ENCODE measurements at places on chromosomes 13 and 19.

GRCh38 chr13:49417161-49417560 lies 26.7 kb downstream of the CAB39L start:
- no peak for DNase-seq

- no peak for DNase-seq
Observed at GRCh38 chr13:24128112-24128511, 32.4 kb upstream of the SPATA13 start.

DNA sequence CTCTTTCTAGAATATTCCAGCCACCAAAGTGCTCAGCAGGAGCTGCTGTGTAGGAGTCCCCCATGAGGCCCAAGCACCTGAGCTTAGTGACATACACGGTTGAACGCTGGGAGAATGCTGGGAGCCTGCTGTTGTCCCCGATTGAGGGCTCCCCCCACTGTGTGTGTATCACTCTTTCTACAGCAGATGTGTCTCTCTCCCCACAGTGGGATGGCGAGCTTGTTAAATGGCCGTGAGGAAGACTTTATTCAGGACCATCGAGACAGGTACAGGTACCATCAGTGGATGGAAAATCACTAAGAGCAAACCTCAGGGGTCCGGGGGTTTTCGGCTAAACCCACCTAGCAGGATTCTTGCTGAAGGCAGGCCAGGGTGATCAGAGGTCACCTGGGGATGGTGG lies 22.7 kb downstream of the EPN1 start:
- no peak for DNase-seq

DNA sequence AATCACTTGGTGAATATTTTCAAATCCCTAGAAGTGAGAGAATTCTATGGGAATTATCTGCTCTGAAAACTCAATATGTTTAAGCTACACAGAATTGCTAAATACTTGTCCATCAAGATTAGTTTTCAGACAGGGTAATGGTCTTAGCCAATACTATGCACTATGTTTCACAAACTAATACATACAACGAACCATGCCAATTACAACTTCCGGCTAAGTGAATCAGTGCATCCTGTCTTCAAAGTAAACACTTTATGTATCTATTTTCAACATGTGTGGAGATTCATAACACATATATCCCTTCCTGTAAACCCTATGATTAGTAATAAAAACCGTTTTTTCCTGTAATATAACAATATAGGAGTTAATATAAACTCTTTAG lies 181.5 kb downstream of the POSTN start:
- no peak for DNase-seq

DNA sequence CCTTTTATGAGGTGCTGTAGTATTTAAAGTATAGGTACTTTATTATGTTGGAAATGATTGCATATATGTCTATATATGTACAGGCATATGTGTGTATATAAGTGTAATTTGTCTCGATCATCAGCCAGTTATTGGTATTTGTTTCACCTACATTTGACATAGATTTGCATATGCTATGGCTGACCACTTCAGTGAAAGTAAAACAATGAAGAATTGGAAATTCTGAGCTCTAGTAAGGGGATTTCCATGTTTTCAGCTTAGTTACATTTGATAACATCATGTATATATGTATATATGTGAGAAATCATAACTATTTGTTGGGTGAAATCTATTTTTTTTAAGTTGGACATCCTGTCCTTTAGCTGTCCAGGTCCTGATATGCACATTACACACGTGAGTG lies 1303.9 kb downstream of the EFNB2 start:
- DNase-seq: no peak

DNA sequence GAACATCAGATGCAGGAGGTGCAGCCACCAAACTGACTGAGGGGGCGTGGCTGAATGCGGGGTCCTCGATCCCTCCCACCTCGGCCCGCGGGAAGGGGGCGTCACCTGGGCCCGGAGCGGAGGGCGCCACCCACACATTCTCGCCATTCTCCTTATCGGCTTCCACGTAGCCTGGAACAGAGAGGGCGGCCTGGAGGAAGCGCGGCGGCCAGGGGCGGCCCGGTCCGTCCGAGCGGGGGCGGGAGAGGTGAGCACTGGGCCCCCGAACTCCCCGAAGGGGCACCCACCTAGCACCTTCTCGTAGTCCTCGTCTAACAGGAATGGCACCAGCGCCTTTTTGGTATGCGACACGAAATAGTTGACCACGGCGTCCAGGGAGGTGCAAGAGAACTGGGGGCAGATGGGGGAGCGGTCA lies 11.8 kb downstream of the STAP2 start:
- no peak for DNase-seq

DNA sequence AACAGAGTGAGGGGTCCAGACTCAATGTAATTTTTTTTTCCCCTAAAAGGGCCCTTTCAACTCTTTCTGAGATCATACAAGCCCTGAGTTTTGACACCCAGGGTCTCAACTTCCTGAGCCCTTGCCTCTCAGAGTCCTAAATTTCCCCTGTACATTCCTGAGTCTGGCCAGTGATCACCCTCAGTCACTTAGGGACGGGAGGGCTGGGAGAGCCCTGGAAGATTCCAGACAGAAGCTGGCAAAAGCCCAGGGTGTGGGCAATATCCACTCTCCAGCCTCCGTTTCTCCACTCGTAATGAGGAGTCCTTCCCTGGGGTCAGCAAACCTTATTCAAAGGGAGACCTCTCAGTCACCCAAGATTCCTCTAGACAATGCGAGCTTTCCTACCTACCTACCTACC lies 1.6 kb downstream of the PPP1R13L start:
- no peak for DNase-seq

- no peak for DNase-seq
Observed at GRCh38 chr19:2136796-2137195, 14.6 kb downstream of the AP3D1 start.

DNA sequence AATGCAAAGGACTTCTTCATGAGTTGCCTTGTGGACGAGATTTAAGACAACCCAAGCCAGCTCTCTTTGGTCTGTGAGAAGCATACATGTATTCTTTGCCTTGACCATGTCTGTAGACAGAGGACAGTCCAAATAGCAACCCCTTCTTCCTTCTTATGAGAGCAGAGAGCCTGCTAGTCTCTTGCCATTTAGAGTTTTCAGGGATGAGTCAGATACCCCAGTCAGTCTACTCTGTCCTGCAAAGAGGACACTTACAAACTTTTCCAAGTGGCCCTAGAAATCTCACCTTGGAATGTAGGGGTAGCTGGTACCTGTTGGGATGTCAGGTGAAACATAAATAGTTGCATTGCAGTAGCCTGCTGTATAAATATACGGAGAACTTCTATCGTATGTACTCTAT lies 36.7 kb downstream of the DNAJC3 start:
- DNase-seq: no peak

- peak; percentile 62 for DNase-seq
Observed at GRCh38 chr19:24033963-24034342, 53.0 kb upstream of the ZNF254 start.

DNA sequence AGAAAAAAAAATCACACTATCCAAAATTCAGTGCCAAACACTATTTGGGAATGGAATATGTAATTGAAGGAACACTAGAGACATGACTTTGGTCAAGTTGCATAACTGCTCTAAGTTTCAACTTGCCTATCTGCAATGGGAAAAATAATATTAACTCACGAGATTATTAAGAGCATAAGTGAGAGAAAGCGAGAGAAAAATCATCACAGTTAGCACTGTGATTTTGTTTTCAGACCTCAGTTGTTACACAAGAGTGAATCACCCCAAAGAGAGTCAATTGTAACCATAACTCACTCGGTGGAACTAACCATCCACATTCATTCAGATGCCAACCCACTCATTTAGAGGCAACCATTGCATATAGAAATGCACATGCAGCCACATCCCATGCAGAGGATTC lies 147.1 kb downstream of the NHLRC3 start:
- DNase-seq: no peak

GRCh38 chr13:64289702-64290101 lies 2874.1 kb upstream of the PCDH20 start:
- DNase-seq: no peak

GRCh38 chr19:1324806-1325567 lies 39.3 kb downstream of the EFNA2 start:
- peak; percentile 56 for DNase-seq
